ENCODE measurements at places on chromosomes 2 and 18.
A peak's percentile ranks its signal among the peaks of the same experiment; 100 is the strongest.

- DNase-seq, result no peak
These were observed 147.9 kb upstream of the TFPI start for GRCh38 chr2:187702157-187702556.

GRCh38 chr2:12205086-12205485, 458.7 kb downstream of the LPIN1 start:
- no peak for DNase-seq

- DNase-seq, result no peak
These were observed 377.2 kb downstream of the SOX11 start for GRCh38 chr2:6069381-6069780.

DNA sequence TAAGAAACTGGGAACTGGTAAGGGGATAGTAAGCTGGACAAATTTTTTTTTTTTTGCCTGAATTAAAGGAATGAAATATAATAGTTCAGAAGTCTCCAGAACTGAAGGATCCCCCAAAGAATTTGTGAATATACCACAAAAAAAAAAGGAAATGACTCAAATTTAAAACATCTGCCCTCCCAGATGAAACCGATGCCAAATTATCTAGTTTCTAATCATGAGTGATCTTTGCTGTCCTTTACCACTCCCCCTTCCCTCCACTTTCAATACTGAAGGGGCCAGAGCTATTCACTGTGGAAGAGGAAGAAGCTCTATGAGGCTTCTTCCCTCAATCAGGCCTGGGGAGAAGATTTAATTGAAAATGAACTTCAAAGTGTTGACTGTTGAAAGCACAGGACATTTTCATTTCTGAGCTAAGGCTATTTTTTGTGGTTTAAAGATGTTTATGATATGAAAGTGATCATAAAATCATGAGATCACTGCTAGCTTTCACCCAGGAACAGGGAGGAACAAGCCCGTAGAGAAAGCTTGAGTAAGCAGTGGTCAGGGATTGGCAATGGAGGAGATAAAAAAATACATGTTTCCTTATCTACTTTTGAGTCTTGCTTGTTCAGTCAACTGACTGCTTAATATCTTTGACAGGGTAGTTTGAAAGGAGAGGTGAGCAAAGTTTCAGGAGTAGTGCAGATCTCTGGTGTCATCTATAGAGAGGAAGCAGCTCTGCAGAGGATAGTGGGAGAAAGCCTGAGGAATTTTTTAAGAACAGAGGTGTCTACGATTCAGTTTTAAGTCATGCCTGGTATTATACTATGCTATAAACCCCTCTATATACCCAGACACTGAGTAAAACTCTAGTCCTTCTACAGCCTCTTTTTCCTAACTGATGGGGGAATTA, 409.5 kb upstream of the FIGN start:
- no peak for DNase-seq

DNA sequence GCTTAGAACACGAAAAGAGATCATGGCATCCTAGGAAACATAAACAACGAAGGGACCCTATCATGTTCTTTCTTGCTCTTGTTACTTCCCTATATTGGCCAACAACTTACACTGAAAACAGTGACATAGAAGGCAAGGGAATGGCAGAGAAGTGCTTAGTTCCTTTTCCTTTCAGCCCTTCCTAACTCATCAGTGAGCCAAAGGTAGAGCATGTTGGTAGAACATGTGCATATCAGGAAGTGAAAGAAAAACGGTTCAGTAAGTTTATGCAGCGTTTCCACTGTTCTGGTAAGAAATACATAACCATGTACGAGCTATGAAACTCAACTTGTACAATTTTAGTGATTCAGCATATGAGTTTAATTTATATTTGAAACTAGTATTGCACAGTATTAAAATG, 21.7 kb downstream of the AKAIN1 start:
- DNase-seq, result no peak

GRCh38 chr2:226932443-226932842, 96.6 kb downstream of the RHBDD1 start:
- no peak for DNase-seq

DNA sequence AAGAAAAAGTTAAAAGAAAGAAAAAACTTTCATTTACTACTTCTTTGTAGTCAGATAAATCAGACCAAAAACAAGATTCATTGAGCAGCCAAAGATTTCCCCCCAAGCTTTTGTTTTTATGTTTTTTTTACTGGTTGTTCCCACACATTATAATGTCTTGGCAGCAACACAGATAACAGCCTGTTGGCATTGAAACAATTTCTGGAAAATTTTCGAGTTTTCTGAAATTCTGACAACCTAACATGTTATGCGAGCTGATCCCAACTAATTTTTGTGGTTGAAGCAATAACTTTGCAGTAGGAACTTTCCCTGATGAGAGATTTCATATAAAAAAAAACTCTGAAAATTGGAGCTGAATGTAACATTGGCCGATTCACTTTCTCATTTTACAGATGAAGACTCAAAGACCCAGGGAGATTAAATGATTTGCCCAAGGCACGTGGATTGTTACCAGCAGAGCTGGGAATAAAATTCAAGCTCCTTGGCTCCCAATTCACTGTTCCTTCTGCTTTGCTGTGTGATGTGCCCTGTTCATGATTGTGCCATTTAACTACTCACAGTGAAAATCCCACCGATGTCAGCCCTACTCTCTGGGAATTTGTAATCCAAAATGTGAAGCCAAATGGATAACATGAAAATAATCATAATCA, 167.5 kb downstream of the GRB14 start:
- DNase-seq, result no peak

- DNase-seq, result no peak
These were observed 117.5 kb downstream of the GALNT14 start for GRCh38 chr2:31020713-31021112.

DNA sequence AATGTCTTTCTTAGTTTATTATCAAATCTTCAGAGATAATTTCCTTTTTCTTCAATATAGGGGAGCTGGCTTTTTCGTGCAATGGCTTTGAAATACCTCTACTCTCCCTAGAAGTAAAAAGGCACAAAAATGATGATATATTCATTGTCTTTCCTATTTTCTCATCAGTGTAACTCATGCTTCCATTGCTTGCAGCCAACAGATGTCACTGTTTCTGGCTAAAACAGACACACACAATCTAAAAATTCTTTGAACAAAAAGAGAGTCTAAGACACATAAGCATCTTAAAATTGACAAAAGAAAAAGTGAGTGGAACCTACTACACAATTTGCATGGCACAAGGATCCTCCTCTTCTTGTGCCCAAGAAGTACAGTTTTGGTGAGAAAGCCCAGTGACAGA, 448.7 kb upstream of the VRK2 start:
- DNase-seq, result no peak

DNA sequence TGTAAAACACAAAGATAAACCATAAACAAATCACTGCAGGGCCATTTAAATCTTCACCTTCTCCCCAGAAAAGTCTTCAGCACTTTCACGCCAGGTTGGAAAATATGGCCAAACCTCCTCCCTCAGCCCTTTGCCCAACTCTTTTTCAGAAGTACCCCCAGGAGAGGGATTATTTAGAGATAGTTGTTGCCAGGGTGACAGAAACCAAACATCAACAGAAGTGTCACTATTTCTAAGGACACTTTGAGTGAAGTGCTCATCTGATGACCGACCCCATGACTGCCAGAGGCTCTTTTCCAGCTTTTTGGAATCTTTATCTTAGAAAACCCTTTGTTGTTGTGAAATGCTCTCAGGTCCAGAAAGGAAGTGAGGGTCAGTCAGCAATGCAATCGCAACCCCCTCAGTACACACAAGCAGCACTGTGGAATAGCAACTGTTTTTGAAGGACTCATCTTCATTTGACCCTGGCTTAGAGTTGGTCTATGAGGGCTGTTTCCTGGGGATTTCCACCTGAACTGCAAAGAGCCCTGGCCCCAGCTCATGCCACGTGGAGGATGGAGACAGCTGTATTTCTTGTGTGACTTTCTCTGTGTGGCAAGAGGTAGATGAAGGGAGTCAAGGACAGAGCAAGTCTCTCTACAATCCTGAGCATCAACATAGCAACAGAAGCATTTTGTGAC, 114.0 kb upstream of the STON1 start:
- DNase-seq, result no peak

GRCh38 chr2:235552671-235553070, 58.8 kb downstream of the AGAP1 start:
- DNase-seq, result no peak

DNA sequence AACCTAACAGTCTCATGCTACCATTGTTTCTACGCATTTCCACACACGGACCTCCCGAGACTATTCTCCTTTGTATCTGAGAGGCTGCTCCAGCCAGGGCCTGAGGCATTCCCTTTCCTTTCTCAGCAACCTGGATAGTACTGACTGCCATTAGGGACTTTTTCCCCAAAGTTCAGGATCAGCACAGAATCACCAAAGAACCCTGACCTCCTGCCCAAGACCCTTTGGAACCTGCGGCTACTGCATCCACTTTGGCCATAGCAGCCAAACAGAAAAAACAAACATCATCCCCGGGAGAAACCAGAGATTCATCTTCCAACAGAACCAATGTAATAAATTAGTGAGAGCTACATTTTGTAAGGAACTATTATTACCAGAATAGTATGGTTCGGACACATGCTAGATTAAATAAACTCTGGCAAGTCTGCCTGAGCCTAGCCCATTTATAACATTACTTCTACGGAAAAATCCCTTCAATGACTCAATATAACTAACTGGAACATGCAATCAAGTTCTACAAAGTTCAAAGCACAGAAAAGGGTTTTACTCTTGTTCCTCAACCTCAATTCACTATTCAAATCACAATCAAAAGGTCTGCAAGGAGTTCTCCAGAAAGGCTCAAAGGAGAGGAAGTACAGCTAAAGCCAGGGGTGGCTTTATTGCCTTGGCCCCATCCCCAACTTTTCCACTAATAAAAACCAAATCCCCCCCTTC, 51.8 kb downstream of the LPIN2 start:
- DNase-seq, result no peak

- peak; percentile 10 for DNase-seq
These were observed 22.3 kb upstream of the ATP5MC3 start for GRCh38 chr2:175203621-175204496.

DNA sequence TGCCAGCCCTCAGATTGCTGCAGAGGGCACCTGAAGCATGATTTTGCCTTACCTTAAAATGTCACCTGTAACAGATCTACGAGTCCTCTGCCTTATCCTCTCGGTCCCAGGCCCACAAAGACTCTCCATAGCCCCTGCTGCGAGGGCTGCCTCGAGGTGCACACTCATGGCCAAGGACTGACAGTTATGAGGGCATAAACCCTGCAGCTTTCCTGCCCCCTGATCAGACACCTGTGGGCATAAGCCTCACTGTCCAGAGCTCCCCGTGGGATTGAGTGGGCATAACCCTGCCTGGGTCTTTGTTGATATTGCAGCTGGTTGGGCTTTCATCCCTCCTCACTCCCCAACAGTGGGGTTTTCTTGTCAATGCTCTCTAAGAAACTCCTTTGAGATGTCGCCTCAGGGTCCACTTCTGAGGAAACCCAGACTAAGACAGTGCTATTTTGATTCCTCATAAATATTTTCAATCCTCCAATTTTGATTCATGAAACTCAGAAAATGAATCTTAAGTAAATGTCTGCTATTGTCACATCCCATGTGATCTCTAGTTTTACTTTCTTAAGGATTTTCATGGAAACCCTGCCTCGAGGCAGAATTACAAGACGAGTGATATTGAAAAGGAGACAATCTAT, 108.5 kb upstream of the NCK2 start:
- no peak for DNase-seq

GRCh38 chr2:144364944-144365738, 154.8 kb downstream of the ZEB2 start:
- no peak for DNase-seq
